ENCODE measurements at places on chromosomes 5 and 9.

- peaks cover 32% of the 10 kb centered on the region for H3K4me1 ChIP-seq
- H3K27ac ChIP-seq = no peak overlapping the region
- no peaks in the 10 kb centered on the region for H3K27me3 ChIP-seq
- no peak overlapping the region for H3K4me3 ChIP-seq
- DNase-seq = no peak
Observed at GRCh38 chr5:132264546-132265335, 7.2 kb downstream of the PDLIM4 start.

- no peak for DNase-seq
- no peaks in the 10 kb centered on the region for H3K36me3 ChIP-seq
- H3K27me3 ChIP-seq = 0 out of 3 replicates have a peak, but pooled peaks cover 2% of the 10 kb centered on the region
- H3K27ac ChIP-seq = no peak overlapping the region
Observed at GRCh38 chr5:174354571-174354970, 309.1 kb downstream of the NSG2 start.

GRCh38 chr5:173317091-173317730 lies 11.0 kb downstream of the STC2 start:
- H3K4me1 ChIP-seq = peaks cover 16% of the 10 kb centered on the region
- peaks cover 60% of the 10 kb centered on the region for H3K36me3 ChIP-seq
- no peak overlapping the region for H3K27ac ChIP-seq
- H3K27me3 ChIP-seq = no peaks in the 10 kb centered on the region
- H3K4me3 ChIP-seq = no peak overlapping the region

GRCh38 chr5:41903382-41903891 lies 707 bp upstream of the RIMOC1 start:
- H3K27me3 ChIP-seq = no peaks in the 10 kb centered on the region
- H3K36me3 ChIP-seq = peaks cover 31% of the 10 kb centered on the region
- peak overlapping the region; percentile 70 for H3K27ac ChIP-seq
- H3K4me3 ChIP-seq = peak overlapping the region; percentile 67
- DNase-seq = no peak

- no peaks in the 10 kb centered on the region for H3K4me1 ChIP-seq
- no peaks in the 10 kb centered on the region for H3K27me3 ChIP-seq
- peak; percentile 34 for DNase-seq
- no peak overlapping the region for H3K27ac ChIP-seq
Observed at GRCh38 chr5:103472830-103473229, 89.8 kb downstream of the NUDT12 start.

- no peaks in the 10 kb centered on the region for H3K36me3 ChIP-seq
- no peak overlapping the region for H3K27ac ChIP-seq
- DNase-seq = no peak
- no peaks in the 10 kb centered on the region for H3K27me3 ChIP-seq
- H3K4me3 ChIP-seq = no peak overlapping the region
Observed at GRCh38 chr5:155504606-155505005, 491.1 kb downstream of the KIF4B start.

- H3K4me1 ChIP-seq = peaks cover 3% of the 10 kb centered on the region
- H3K27ac ChIP-seq = no peak overlapping the region
Observed at GRCh38 chr5:96259151-96259772, 173.8 kb downstream of the PCSK1 start.

GRCh38 chr5:122434205-122434970 lies 122.4 kb downstream of the SNCAIP start:
- no peak overlapping the region for H3K27ac ChIP-seq
- H3K27me3 ChIP-seq = no peaks in the 10 kb centered on the region

GRCh38 chr5:83026516-83026915 lies 50.7 kb downstream of the TMEM167A start:
- no peaks in the 10 kb centered on the region for H3K27me3 ChIP-seq
- no peak for DNase-seq
- no peak overlapping the region for H3K4me3 ChIP-seq
- no peaks in the 10 kb centered on the region for H3K4me1 ChIP-seq

DNA sequence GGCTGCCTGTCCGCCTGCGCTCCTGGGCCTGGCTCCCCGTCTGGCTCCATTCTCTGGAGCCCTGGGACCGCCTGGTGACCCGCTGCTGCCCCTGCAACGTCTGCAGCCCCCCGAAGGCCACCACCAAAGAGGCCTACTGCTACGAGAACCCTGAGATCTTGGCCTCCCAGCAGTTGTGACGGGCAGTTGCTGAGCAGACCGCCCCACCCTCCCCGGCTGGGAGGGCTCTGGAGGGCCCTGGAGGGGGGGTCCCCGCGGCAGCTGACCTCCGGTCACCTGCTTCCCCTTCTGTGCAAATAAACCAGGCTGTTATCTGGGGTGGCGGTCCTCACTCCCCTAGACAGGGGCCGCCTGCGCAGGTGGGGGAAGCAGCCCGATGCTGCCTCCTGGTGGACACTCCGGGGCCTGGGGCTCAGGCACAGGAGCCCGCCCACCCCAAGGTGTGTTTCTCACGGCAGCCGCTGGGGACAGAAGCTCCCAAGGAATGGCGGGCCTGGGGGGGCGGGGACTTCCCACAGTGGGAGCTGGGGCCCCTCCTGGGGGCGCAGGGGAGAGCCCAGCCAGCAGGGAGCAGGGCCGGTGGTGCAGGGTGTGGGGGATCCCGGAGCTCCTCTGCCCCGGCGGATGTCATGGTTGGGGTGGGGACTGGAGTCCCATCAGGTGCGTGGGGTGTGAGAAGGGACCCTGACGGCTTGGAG lies 4.7 kb upstream of the TUBB4B start:
- H3K4me1 ChIP-seq = peaks cover 16% of the 10 kb centered on the region
- peak overlapping the region; percentile 42 for H3K27ac ChIP-seq
- H3K4me3 ChIP-seq = no peak overlapping the region
- H3K36me3 ChIP-seq = peaks cover 4% of the 10 kb centered on the region
- DNase-seq = peak; percentile 95
- H3K27me3 ChIP-seq = no peaks in the 10 kb centered on the region

DNA sequence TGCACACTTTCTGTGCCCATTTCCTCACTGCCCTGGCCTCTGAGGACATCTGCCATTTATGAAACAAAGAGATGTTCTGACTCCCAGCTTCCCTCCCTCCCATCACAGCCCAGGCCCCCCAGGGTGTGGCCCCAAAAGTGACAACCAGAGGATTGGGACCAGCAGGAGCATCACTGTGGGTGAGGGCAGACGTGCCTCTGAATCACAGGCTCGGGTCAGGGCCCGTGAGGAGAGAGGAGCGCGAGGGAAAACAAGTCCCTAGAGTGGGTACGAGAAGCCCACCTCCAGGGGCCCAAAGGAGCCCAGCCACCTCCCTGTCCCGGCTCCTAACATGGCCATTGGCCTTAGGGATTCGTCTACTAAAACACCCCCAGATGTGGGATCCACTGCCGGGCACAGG lies 138.0 kb upstream of the FSTL4 start:
- no peaks in the 10 kb centered on the region for H3K4me1 ChIP-seq
- no peak overlapping the region for H3K4me3 ChIP-seq
- DNase-seq = no peak
- no peaks in the 10 kb centered on the region for H3K36me3 ChIP-seq

- no peak overlapping the region for H3K4me3 ChIP-seq
- no peaks in the 10 kb centered on the region for H3K4me1 ChIP-seq
- no peak for DNase-seq
- H3K36me3 ChIP-seq = no peaks in the 10 kb centered on the region
- H3K27ac ChIP-seq = no peak overlapping the region
Observed at GRCh38 chr5:56278335-56278753, 45.2 kb upstream of the ANKRD55 start.

GRCh38 chr5:67695369-67695768 lies 498.8 kb upstream of the CD180 start:
- no peak for DNase-seq
- H3K27me3 ChIP-seq = no peaks in the 10 kb centered on the region
- H3K4me1 ChIP-seq = no peaks in the 10 kb centered on the region
- no peaks in the 10 kb centered on the region for H3K36me3 ChIP-seq
- no peak overlapping the region for H3K4me3 ChIP-seq

DNA sequence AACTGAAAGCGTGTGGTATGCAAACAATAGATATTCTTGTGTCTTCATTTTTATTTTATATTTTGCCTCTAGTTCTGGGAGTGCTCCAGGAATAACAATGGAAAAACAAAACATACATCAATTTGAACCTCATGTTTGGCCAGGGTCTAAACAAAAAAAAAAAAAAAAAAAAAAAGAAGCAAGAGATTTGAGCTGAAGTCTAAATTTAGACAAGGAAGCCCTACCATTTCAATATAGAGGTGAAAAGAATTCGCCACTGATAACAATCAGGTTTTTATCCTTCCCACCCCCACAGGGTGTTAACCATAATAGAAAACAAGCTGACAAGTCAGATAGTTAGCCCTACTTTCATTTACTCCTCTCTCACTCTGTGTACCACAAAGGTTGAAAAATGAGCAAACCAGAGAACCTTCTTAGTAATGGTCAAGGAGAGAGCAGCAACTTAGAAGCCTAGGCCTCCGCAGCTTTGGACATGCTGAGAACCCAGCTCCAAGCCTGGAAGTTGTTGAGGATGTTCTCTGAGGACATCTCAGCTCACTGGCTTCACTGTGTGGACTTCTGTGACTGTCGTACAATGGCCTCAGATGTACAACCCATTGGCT lies 118.2 kb upstream of the HMHB1 start:
- no peaks in the 10 kb centered on the region for H3K27me3 ChIP-seq
- no peaks in the 10 kb centered on the region for H3K4me1 ChIP-seq
- DNase-seq = no peak
- H3K4me3 ChIP-seq = no peak overlapping the region
- H3K36me3 ChIP-seq = no peaks in the 10 kb centered on the region

GRCh38 chr9:109411069-109411761 lies 86.9 kb downstream of the PTPN3 start:
- no peaks in the 10 kb centered on the region for H3K4me1 ChIP-seq
- no peak overlapping the region for H3K27ac ChIP-seq
- H3K27me3 ChIP-seq = peaks cover 11% of the 10 kb centered on the region
- no peak for DNase-seq
- H3K36me3 ChIP-seq = no peaks in the 10 kb centered on the region
- H3K4me3 ChIP-seq = no peak overlapping the region

- no peak overlapping the region for H3K27ac ChIP-seq
- DNase-seq = no peak
- H3K27me3 ChIP-seq = no peaks in the 10 kb centered on the region
- H3K4me3 ChIP-seq = no peak overlapping the region
Observed at GRCh38 chr5:136781464-136781863, 416.1 kb upstream of the TRPC7 start.

GRCh38 chr5:177089127-177089526 lies 2.4 kb downstream of the FGFR4 start:
- no peak overlapping the region for H3K27ac ChIP-seq
- DNase-seq = no peak
- peaks cover 36% of the 10 kb centered on the region for H3K4me1 ChIP-seq
- H3K27me3 ChIP-seq = no peaks in the 10 kb centered on the region
- peaks cover 5% of the 10 kb centered on the region for H3K36me3 ChIP-seq

DNA sequence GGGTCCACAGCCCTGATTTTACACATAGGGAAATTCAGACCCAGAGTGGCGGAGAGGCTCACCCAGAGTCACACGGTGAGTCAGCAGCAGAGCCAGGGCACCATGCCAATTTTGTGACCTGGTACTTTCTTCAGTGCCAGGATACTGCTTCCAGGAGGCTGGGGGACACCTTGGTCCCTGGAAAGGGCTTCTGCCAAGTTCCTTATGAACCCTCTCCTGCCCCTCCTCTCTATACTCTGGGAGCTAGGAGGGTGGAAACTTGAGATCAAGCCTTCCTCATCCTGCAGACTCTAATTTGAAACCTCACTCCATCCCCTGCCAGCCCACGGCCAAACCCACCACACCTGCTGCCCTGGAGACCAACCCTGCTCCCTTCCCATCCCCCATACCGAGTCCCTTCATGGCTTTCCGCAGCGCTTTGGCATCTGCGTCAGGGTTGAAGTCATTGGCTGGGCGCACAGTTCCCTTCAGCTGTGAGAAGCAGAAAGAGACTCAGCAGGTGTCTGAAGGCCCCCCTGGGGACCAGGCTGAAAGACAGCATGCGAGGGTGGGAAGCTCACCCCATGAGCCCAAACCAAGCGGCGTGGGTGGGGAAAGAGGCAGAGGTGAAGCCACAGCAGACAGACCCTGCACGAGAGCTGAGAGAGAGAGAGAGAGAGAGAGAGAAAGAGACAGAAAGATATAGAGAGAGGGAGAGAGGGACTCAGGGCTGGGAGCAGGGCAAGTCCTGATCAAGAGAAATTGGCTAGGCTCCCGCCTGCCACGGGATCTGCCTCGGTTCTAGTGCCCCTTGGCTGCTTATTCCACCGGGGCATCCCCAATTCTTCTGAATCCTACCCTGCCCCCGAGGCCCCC lies 33.5 kb downstream of the ANXA6 start:
- no peaks in the 10 kb centered on the region for H3K36me3 ChIP-seq
- H3K4me1 ChIP-seq = peaks cover 7% of the 10 kb centered on the region
- H3K27ac ChIP-seq = no peak overlapping the region

DNA sequence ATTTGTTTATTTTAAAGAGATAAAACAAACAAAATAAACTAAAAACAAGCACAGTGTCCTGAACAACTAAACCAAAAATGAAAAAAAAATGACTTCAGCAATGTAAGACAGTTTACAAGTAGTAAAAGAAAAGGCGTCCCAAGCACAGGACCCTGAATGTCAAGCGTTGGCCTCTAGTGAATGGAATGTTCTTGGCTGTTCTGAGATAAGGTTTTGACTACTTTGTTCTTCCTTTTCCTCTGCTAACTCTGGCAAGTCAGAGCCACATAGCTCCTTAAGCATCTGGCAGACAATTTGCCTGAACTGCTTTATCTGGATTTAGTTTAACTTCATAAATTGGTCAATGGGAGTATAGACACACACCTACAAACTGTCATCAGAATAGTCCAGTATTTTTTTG lies 655.2 kb downstream of the ANXA1 start:
- H3K27ac ChIP-seq = no peak overlapping the region
- no peak overlapping the region for H3K4me3 ChIP-seq
- H3K4me1 ChIP-seq = no peaks in the 10 kb centered on the region
- H3K27me3 ChIP-seq = no peaks in the 10 kb centered on the region
- no peaks in the 10 kb centered on the region for H3K36me3 ChIP-seq

DNA sequence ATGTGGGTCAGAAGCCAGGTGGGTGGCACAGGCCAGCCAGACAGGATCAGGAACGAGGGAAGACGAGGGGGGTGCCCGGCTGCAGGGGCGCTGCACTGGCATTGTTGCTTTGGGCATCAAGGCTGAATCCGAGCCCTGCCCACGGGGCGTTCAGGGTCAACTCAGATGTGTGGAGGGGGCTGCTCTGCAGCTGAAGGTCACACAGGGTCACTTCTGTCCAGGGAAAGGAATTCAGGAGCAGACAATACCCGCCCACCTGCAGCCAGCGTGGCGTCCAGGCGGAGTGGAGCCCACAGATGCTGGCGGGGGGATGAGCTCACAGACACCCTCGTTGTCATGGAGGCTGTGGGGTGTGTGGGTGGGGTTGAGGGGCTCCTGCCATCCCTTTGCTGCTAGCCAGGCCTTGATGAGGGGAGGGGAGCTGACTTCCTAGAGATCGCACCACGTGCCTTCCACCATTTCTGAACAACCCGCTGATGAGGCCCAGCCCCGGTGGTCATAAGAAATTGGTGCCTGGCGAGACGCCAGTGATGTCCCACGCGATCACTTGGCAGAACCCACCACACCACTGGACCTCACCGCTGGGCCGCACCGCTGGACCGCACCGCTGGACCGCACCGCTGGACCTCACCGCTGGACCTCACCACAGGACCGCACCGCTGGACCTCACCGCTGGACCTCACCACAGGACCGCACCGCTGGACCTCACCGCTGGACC lies 31.2 kb downstream of the MRPL36 start:
- H3K27ac ChIP-seq = no peak overlapping the region
- peaks cover 10% of the 10 kb centered on the region for H3K4me1 ChIP-seq

- H3K4me3 ChIP-seq = no peak overlapping the region
- peaks cover 9% of the 10 kb centered on the region for H3K4me1 ChIP-seq
- no peaks in the 10 kb centered on the region for H3K36me3 ChIP-seq
- peak; percentile 22 for DNase-seq
- H3K27me3 ChIP-seq = no peaks in the 10 kb centered on the region
- H3K27ac ChIP-seq = no peak overlapping the region
Observed at GRCh38 chr9:19397845-19398244, 11.0 kb upstream of the ACER2 start.

GRCh38 chr5:81969226-81969625 lies 2.6 kb upstream of the ATG10 start:
- no peak for DNase-seq
- H3K36me3 ChIP-seq = no peaks in the 10 kb centered on the region
- H3K4me1 ChIP-seq = peaks cover 4% of the 10 kb centered on the region

All from K562 (cell line).